RWPE2 (cell line): ENCODE measurements at places on chromosomes 7 and 10.

DNA sequence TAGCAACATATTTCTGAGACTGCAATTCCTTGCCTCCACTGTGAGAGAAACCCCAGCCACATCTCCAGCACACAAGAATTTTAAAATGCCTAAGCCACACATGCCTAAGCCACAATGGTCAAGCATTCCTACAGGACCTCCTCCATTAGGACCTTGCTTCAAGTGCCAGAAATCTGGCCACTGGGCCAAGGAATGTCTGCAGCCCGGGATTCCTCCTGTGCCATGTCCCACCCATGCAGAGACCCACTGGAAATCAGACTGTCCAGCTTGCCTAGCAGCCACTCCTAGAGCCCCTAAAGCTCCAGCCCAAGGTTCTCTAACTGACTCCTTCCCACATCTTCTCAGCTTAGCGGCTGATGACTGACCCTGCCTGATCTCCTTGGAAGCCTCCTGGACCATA, 117.5 kb downstream of the AHR start:
- no peak for DNase-seq

- DNase-seq: no peak
Measured at GRCh38 chr10:44293306-44293778, 91.6 kb downstream of the CXCL12 start.

GRCh38 chr10:36683421-36683820, 442.0 kb upstream of the ANKRD30A start:
- DNase-seq: no peak

DNA sequence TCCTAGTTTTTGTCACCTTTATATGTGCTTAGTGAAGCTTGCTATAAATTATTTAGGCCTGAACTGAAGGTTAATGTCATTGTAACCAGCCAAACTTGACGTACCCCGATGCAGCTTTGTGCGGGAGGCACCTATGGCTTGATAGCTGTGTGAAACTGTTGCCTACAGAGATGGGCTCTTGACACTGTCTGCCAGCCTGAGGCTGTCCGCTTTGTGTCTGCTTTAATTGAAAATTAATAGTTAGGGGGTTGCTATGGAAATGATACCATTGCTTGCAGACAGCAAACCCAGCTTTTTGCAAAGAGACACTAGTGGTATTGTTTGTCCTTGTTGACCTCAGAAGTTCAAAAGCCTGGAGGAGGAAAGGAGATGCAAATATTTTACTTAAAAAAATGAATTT, 2.1 kb upstream of the FOXP2 start:
- no peak for DNase-seq

DNA sequence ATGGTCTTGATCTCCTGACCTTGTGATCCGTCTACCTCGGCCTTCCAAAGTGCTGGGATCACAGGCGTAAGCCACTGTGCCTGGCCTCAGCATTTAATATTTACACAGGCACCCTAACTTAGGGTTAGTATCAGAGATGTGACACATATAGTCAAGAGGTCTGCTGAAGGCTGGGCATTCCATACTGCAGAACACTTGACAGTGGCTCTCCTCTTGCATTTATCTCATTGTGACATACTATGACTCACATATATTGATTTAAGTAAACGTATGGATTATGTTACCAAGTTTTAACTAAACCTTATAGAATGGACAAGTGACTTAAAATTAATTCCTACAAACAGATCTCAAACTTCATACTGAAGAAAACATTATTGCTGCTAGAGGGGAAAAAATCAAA, 36.6 kb downstream of the BRAF start:
- DNase-seq: no peak
